ENCODE measurements at places on chromosomes 2 and 18. TPM values are rescaled to one million over a fixed set of nuclear protein-coding genes. Genes with fewer than 3 reads are reported as not detected.

DNA sequence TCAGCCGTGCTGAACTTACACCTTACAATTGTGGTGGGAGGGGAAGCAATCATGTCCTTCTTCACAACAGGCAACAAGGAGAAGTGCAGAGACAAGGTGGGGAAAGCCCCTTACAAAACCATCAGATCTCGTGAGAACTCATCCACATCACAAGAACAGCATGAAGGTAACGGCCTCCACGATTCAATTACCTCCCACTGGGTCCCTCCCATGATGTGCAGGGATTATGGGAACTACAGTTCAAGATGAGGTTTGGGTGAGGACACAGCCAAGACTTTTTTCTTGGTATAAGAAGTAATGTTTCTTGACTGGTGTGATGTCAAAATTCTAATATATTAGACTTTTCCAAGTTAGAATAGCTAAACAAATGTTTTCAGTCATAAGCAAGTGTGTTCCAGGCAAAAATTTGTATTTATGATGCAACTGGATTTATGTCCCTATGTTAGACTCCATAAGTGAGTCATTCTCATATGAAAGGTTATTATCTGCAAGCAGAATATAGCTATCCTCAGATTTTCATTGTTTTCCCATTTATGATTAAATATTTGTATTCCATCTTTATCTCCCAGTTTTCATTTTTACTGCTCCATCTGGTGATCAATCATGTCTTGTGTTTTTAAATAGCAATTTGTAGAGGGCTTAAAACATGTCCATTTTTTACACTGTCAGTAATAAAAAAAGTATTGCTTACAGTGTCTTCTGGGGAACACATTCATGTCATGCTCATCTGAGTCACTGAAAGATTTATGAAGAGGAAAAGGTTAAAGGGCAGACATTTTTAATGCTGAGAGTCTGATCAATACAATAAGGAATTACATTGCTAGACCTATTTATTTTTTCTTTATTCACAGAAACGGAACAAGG, 995.2 kb upstream of the CDH2 start:
- DNase-seq: no peak

- DNase-seq: no peak
Measured at GRCh38 chr18:62950246-62950645, 234.9 kb downstream of the PHLPP1 start.

- no peak for DNase-seq
Measured at GRCh38 chr2:1898461-1899395, 154.4 kb upstream of the PXDN start.

RESP18 gene
- total RNA-seq: not detected

GRCh38 chr2:192082121-192082520, 112.6 kb downstream of the TMEFF2 start:
- peak; percentile 25 for DNase-seq

GRCh38 chr2:161722547-161723503, 98.6 kb downstream of the SLC4A10 start:
- DNase-seq: no peak

DNA sequence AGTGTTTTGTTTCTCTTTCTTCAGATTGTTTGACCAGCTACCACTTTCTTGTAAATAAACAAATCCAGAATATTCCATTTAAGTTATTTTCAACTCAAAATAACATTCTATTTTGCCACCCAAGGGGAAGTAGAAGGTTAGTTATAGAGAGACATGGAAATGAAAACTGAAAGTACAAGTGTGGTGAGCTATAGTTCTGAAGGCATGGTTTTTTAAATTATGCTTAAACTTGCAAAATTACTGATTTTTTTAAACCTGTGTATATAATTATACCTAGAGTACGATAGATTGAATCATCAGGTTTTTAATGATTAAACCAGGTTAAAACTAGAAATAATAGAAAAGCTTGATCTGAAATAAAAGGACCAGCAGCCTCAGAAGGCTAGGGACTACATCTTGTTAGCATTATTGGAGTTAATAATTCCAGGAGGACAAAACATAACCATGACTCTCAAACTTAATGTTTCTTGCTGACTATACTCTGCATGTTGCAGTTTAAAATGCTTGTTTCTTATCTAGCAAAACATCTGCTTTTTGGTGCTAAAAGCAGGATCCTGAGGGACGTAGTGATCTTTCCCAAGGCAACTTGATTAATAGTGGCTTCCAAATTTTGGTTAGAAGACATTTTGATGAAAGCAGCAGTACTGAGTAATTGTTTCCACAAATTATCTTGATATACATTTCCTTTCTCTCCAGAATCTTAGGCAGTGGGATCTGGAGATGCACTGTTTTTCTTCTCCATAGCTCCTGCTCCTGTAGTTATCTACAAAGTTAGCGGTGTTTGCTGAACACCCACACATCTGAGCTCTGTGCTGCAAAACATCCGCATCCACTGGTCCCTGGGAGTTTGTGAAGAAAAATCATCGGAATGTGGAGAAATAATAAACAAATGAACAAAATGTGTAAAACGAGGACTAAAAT, 327.2 kb upstream of the PKDCC start:
- no peak for DNase-seq

TRABD2A gene
- total RNA-seq: 15.7 TPM

DNA sequence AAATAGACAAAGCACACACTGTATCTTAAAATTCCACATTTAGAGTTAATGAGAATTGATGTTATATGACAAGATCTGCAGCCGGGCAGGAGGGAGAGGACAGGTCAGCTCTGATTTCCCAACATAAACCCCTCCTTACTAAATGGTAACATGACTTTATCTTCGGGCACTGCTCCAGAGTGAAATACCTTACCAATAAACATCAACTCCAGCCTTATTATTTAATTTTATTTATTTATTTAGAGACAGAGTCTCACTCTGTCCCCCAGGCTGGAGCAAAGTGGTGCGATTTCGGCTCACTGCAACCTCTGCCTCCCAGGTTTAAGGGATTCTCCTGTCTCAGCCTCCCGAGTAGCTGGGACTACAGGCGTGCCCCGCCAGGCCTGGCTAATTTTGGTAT, 1.7 kb downstream of the CYB5A start:
- no peak for DNase-seq

DNA sequence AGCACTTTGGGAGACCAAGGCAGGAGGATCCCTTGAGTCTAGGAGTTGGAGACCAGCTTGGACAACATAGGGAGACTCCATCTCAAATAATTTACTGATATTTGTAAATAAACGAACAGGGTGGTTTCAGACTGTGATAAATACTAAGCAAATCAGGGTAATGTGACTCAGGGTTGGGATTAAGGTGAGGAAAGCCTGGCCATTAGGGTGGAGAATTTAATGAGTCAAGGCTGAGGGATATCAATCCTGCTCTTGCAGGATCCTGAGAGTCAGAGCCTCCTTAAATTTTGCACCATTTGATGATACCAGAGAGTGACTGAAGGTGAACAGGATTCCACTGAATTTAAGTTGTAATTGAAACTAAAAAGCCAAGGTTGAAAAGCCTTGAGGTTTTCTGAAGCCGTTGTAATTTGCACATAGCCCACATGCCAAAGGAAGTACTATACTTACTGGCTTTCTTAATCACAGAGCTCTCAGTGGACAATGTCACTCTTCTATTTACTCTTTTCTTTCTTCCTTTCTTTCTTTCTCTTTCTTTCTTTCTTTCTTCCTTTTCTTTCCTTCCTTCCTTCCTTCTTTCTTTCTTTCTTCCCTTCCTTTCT, 28.6 kb upstream of the AP1S3 start:
- peak; percentile 32 for DNase-seq

Data from GM23338 (cell line).